ENCODE measurements at places on chromosomes 1 and 21.

DNA sequence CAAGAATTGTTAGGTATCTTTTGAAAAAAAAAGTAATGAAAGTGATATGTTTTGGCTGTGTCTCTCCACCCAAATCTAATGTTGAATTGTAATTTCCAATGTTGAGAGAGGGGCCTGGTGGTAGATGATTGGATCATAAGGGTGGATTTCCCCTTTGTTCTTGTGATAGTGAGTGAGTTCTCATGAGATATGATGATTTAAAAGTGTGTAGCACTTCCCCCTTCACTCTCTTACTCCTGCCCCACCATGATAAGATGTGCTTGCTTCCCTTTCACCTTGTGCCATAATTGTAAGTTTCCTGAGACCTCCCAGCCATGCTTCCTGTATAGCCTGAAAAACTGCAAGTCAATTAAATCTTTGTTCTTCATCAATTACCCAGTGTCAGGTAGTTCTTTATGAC, 70.7 kb downstream of the XCL2 start:
- DNase-seq, result no peak

DNA sequence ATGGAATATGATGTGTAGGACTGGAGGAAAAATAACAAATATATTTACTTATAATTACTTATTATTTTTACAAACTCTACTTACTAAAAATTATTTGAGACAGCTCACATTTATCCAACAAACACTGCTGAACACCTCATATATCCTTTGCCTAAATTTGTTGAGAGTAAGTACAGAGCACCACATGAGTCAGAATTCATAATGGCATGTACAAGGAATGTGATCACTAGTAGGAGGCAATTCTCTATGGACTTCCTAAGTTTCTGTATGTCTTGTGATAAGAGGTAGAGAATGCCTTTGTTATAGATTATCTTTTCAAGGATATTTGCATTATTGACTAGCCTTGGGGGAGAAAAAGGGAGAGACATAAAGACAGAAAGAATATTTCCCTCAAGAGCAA, 8.2 kb upstream of the ST6GALNAC3 start:
- no peak for DNase-seq

GRCh38 chr1:184854036-184854435, 99.4 kb upstream of the EDEM3 start:
- no peak for DNase-seq

- DNase-seq, result no peak
Measured at GRCh38 chr1:198595765-198596164, 43.1 kb upstream of the PTPRC start.

GRCh38 chr1:236834876-236835275, 39.8 kb downstream of the MTR start:
- no peak for DNase-seq

Measured in cortex of kidney (tissue), 1 donor.